Aorta (tissue), 5 donors: ENCODE measurements at places on chromosomes 5 and 9. TPM values are rescaled to one million over a fixed set of nuclear protein-coding genes. Genes with fewer than 3 reads are reported as not detected.
A peak's percentile ranks its signal among the peaks of the same experiment; 100 is the strongest.

The ZNF462 gene
- total RNA-seq, result 15.1 TPM

The GNAQ gene
- total RNA-seq, result 80.2 TPM

The DOCK8 gene
- total RNA-seq, result 42.8 TPM

DNA sequence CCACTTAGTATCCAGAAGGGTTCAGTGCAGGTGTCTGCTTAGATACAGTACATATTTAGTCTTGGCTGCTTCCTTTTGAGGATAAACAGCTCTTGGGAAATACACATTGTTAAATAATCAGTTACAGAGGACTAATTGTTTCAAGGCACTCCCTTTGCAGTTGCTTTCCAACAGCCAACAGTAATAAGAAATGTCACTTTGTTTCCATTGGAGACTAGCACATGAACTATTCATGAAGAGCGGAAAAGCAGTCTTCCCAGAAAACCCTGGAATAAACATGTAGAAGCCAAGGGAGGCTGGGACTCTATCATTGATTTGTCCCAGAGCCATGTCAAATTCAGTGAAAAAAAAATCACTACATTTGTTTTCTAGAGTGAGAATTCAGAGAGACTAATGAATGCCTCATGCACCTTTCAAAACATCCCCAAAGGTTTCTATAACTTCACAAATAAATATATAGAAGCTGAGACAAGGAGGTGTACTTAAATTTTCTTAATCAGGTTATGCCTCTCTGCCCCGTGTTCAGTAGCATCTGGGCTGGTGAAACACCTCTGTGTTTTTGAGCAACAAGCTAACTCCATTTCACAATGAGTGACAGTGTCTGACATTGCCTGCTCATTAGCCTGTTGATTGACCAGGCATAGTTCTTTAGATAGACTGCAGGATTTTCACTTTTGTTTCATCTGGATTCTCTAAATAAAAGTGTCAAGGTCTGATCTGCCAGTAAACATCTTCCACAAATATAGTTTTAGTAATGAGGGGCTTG is 271.5 kb downstream of the ARRDC3 start:
- DNase-seq, result no peak

- peak; percentile 96 for DNase-seq
These were observed at the start of gene ST6GALNAC4 for GRCh38 chr9:127916720-127917581. Gene ST6GALNAC4 (minus strand): TSS chr9:127917041. CDS start chr9:127916419, 622 bp downstream.

- DNase-seq, result no peak
These were observed 84.7 kb downstream of the GOLPH3 start for GRCh38 chr5:32089146-32090000.

DNA sequence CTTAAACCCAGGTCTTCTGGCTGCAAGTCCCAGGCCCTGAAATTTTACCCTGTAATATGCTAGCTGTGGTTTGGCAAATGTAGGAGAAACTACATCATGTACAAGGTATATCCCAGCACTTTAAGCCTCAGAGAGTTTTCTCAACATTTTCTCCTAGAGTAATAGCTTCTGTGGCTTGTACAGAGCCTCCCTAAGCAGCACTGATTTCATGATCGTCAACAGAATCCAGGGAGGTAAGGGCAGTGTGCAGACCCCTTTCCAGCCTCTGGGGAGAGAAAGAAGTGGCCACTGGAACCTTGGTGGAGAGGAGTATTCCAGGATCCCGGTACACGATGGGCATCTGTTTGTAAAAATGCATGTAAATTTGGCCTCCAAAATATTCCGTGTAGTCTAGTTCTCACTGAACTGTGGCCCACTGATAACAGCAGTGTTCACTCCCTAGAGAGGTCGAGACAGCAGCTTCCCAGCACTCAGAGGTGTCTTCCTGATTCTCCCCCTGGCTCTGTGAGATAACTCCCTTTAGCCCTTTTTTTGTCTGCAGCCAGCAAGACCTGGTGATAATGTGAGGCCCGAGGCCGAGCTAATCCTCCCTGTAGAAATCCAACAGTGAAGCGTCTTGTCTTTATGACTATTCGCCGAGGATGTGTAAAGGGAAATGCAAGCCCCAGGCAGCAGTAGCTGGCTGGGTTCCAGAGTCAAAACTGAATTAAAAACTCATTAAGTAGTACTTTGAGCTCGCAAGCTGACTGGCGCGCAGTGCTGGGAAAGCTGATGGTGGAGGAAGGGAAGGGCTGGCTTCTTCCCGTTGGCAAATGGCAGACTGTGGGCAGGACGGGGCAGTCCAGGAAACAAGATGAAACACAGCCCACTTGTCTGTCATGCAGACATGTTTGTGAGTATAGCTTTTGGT is 59.0 kb downstream of the MAP1B start:
- DNase-seq, result peak; percentile 74
